ENCODE measurements at places on chromosomes 1 and 21.

DNA sequence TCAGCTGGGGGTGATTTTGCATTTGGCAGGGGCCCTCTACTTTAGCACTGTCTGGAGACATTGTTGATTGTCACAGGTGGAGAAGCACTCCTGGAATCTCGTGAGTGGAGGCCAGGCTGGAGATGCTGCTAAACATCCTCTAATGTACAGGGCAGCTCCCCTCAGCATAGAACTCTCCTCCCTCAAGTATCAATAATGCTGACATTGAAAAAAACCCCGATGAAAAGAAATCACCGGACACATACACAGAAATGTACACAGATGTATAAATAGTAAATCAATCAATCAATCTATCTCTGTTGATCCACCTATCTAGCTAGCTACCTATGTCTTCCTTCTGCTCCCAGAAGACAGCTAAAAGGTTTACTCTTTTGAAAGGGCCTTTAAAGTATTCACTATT, 89.4 kb upstream of the KCNJ15 start:
- DNase-seq, result no peak

GRCh38 chr1:117689997-117690625, 84.3 kb downstream of the TENT5C start:
- no peak for DNase-seq

- no peak for DNase-seq
Observed at GRCh38 chr1:11523261-11523660, 44.3 kb downstream of the DISP3 start.

- no peak for DNase-seq
Observed at GRCh38 chr1:154474802-154475201, 27.2 kb upstream of the TDRD10 start.

- DNase-seq, result no peak
Observed at GRCh38 chr1:42433369-42433768, 22.5 kb downstream of the ZMYND12 start.

DNA sequence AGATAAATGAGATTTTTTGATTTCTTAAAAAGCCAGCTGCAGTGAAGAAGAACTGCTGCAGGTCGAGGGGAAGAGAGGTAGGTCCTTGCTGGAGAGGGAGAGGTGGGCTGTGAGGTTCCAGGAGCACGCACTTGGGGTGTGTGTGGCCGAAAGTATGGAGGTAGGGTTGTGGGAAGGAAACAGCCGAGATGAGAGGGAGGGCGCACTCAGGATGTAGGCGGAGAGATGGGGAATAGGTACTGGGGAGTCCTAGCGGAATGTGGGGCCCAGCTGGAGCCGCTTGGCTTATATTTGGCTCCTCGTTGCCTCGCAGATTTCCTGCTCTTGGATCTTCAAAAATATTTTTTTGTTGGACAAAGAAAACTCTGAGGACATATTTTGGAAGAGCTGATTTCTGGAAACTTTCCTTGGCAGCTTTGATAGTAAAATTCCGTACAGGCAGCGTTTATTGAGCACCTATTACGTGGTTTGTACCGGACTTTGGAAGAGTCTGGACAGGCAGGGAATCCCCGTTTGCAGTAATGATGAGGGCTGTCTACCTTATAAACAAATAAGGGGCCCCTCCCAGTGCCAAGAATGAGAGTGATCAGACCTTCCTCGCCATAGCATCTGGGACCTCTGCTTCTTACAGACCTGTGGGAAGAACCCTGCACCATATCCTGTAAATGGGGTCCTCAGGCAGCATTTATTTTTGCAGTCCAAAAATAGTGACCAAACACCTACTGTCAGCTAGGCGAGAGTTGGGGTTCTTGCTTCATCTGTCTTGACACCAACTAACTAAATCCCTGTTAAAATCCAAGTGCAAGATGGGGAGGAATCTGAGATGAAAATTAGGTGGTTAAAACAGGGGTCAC, 1.5 kb downstream of the LRRC8D start:
- no peak for DNase-seq

- no peak for DNase-seq
Observed at GRCh38 chr21:37159053-37159776, 86.2 kb downstream of the TTC3 start.

DNA sequence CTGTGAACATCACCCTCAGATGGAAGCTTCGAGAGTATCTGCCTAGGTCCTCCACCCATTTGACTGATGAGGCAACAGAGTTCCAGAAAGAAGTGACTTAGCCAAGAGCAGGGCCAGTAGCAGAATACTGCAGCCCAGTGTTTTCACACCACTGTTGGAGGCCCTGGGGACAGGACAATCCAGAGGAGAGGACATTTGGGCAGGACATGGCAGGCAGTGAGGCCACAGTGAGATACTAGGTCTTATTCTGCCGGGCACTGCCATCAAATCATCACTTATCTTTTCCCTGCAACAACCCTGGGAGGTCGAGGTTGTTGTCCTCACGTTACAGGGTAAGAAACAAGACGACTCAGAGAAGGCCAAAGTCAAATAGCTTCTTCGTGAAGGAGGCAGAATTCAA, 5.5 kb upstream of the FOXO6 start:
- no peak for DNase-seq

- DNase-seq, result peak; percentile 34
Observed at GRCh38 chr1:54081306-54082270, 28.2 kb downstream of the TCEANC2 start.

DNA sequence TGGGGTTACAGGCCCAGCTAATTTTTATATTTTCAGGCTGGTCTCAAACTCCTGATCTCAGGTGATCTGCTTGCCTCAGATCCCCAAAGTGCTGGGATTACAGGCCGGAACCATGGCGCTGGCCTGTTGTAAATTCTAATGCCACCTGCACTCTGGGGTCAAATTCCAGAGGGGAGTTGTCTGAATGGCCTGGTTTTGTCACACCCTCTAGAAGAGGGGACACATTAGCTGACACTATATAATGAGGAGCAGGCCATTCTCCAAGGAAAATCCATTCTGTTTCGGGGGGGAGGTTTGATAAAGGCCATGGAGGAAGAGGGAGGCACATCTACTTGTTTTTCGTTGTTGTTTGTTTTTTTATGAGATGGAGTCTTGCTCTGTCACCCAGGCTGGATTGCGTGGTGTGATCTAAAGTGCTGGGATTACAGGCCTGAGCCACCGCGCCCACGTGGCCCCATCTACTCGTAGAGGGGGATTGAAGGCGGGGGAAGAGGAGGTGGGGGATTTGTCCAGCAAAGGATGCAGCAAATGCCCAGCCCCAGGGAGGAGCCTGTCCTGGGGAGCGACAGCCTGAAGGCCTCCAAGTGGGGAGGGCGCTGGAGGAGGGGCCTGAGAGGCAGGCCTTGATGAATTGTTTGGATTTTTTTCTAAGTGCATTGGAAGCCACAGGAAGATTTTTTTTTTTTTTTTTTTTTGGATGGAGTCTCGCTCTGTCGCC, 78.4 kb upstream of the SLC45A1 start:
- no peak for DNase-seq

- DNase-seq, result no peak
Observed at GRCh38 chr1:204574865-204575163, 58.6 kb downstream of the MDM4 start.

GRCh38 chr1:236397173-236397759, 3.2 kb downstream of the EDARADD start:
- no peak for DNase-seq
